ENCODE measurements at places on chromosomes 2 and 18.
A peak's percentile ranks its signal among the peaks of the same experiment; 100 is the strongest.

GRCh38 chr2:237300739-237301138 lies 113.2 kb downstream of the COL6A3 start:
- DNase-seq = no peak

DNA sequence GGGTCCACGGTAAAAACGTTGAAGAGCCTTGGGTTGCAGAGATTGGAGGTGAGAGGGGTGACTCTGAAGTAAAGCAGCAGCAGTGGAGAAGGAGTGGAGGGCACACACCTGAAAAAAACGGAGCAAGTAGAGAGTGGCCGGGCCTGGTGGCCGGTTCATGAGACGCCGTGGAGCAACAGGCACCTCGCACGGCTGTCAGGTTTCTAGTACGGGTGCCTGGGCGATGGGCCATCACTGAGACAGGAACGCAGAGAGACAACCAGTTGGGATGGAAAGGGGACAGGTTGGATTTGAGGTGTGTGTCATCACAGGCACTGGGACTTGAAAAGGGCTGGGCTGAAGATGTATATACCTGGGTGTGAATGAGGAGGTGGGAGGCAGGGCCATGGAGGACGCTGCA lies 104.2 kb downstream of the MTCL1 start:
- DNase-seq = no peak

DNA sequence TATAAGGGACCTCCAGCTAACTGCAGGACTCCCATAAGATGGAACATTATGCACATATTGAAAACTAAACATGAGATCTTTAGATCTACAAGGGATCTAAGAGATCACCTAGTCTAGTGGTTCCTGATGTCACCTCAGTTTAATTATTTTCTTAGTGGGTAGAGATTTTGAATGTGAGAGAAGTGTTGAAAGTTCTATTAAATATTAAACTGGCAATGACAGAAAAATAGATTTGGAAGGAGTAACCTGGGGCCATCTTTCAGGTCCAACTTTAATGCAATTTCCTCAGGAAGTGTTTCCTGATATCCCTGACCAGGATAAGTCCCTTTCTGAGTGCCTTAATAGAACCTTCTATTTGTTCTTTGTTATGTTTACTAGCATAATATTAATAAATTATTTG lies 29.1 kb upstream of the CPS1 start:
- no peak for DNase-seq

DNA sequence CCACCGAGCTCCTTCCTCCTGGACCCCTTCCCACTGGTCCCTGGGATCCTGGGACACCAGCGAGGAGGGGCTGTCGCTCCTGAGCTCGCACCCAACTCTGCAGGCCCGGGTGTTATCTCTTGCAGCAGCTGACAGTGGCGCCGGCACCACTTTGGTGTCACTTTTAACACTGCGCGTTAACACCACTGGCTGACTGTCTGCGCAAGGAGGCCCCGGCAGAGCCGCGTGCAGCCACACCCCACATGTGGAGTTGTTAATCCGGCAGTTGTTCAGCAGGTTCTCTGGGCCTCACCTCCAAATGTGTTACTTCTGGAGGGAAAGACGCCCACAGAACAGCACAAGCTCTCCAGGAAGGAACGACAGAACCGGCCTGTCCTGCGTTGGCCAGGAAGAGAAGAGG lies 155.0 kb upstream of the GLI2 start:
- DNase-seq = no peak

DNA sequence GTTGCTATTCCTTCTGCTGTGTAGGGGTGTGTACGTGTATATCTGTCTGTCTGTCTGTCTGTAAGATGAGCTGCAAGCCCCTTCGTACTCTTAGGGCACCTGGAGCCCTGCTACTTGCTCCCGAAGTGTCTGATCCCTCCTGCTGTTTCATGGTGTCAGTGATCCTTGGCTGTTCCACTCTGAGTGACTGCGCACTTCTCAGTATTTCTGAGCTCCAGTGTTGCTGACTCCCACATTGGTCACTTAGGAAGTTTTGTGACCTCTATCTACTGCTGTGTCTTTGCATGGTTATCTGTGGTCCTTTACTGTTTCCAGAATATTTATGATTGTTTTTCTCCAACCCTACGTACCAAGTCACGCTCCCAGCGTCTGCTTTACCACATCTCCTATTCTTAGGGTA lies 16.2 kb downstream of the SEMA4F start:
- no peak for DNase-seq

GRCh38 chr2:241142593-241142992 lies 6.7 kb downstream of the PASK start:
- no peak for DNase-seq

- no peak for DNase-seq
Observed at GRCh38 chr18:30376515-30376914, 666.0 kb downstream of the DSC3 start.

DNA sequence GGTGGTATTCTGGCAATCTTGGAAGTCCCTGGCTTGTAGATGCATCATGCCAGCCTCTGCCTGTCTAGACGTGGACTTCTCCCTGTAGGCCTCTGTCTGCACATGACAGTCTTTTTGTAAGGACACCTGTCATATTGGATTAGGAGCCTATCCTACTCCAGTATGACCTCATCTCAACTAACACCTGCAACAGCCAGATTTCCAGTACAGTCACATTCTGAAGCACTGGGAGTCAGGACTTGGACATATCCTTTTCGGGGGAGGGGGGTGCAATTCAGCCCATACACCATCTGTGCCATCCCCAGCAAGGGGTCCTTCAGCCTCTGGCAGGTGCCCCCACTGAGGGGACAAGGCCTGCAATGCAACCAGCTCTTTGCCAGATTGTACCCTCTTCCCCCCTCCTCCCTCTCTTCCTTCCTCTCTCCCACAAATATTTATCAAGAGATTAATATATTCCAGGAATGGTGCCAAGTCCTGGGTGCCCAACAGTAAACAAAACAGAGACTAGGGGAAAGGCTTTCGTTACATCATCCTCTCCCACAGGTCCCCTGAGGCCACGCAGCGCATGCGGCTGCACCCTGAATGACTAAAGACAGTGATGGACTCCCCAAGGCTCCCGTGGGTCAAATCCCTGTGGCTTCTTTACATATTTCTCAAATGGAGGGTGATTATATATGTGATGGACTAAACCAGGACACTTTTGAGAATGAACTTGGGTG lies 20.5 kb upstream of the MYCN start:
- DNase-seq = no peak

DNA sequence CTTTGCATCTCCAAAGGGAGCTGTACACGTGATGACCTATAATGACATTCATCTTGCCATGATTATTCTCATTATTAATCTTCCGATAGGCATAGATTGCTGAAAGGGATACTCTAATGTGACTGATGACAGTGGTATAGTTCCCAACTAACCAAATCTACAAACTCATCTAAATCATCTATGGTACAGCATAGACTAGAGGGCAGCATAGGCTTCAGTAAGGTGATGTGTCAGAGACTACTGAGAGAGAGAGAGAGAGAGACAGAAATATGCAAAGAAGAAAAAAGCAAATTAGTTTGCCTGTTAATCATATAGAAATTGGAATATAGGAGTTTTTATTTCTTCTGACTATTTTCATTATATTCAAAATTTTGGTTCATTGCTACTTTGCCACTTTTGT lies 89.3 kb downstream of the CSRNP3 start:
- no peak for DNase-seq

DNA sequence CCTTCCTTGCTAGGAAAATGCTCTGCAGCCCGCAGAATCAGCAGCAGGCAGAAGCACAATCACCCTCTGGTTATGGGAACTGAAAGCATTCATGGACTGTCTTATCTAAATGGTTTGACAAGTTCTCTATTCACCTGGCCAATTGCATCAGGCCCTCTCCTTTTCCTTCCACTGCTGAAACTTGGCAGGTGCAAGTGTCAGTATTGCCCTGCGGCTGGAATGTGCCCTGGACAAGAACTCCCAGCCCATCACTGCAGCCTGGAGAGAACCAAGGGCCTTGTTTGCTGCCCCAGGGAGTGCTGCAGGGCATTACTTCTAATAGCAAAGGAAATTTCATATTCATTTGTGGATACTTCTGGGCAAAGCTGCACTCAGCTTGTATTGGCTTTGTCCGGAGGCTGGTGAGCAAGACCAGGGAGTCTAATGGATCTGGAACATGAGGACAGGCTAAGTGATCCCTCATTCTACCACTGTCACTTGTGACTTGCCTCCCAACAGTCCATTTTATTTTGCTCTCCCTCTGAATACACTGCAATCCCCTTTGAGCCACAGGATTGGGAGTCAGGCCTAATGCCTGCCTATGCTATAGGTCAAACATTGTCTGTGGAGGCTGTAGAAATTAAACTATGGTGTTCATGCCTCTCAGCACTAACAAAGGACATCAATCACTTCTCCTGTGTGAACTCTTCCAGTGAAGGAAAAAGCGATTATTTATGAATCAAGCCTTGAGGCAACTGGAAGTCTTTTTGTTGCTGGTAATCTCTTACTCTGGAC lies 116.9 kb downstream of the LYPD6B start:
- DNase-seq = no peak

DNA sequence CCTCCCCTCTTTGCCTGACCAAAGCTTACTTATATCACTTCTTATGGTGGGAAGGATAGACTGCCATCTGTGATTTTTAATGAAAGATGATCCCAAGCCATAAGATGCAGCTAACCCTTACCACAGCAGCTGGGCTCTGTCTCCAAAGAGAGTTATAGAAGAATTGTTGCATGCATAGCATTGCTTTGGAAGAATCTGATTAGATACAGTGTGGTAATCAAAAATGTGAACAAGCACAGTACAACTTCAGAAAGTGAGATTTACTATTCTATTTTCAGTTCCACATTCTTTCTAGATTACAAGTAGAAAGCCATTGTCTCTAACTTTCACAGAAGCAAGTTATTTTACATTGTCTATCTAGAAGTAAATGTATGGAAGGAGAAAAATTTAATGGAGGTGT lies 129.0 kb upstream of the ACVR2A start:
- no peak for DNase-seq

- no peak for DNase-seq
Observed at GRCh38 chr2:128159437-128159836, 68.4 kb downstream of the UGGT1 start.

- no peak for DNase-seq
Observed at GRCh38 chr2:16470936-16471490, 194.6 kb downstream of the CYRIA start.

DNA sequence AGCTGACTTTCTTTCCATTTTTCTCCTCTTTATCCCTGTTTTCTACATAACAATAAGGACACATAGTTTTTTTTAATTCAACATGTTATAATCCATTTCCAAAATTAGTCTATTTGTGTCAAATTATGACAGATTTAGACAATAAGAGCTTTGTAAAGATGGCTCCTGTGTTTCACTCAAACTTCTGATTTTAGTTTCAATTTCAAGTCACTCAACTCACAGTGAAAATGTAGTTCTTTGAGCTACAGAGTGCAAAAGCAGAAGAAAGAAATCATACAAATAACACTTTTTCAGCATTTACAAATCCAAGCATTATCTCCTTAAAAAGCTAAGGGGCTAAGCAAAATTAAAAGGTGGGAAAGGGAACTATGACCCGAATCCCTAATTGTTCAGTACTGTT lies 340.7 kb upstream of the TRIB2 start:
- no peak for DNase-seq

- no peak for DNase-seq
Observed at GRCh38 chr2:223779877-223780276, 57.5 kb downstream of the AP1S3 start.

GRCh38 chr2:146837857-146838256 lies 1007.0 kb upstream of the ACVR2A start:
- no peak for DNase-seq

GRCh38 chr2:231714639-231715498 lies 6.5 kb downstream of the PTMA start:
- DNase-seq = peak; percentile 62

DNA sequence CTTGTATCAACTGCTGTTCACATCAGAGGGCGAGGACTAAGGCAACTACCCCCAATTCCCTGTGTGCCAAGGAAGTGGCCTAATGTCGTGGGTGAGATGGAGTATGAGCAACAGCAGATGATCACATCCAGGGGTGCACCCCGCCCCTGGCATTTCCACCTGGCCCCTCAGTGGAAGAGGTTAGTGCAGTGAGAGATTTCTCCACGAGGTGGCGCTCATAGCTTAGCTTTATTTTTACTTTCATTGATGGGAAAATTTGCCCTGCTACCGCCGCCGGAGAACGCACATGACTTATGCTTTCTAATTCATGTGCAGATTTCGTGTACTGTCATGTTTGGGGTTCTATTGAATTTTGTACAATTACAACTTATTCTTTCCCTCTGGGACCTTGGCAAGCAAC lies 470.6 kb upstream of the MEX3C start:
- no peak for DNase-seq

DNA sequence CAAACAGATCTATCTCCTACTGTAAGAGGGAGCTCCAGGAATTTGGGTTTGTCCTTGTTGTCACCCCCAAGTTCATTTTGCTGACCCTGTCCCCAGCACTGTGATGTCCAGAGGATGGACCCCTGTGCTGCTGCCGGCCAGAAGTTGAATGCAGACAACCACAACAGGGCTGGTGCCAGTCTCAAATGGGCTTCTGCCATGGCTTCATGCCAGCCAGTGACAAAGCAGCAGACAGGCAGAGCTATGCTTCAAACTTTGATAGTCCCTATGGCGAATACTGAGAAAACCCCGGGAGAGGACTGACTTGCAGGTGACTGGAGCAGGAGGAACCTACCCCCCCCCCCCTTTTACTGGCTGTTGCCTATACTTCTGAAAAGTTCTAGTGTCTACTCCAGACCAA lies 3.2 kb downstream of the SMAD7 start:
- DNase-seq = no peak

DNA sequence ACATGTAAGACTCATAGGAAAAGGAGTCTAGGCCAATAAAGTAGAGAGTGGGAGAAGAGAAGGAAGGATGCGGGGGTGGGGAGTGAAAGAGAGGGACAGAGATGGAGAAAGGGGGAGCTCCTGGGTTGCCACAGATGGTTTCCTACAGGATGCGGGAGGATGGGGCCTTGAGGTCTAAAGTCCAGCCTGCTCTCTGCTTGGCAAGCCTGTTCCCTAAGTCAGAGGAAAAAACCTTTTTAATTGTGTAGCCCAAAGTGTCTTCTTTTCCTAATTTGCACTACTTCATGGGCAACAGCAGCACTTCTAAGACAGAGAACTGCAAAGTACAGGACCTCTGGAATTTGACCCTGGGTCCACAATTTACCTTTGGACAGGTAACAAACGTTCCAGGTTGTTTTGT lies 1.4 kb upstream of the FAM110C start:
- DNase-seq = no peak

Data from T-helper 17 cell (primary cell).